ENCODE measurements at places on chromosomes 6 and 20. TPM values are rescaled to one million over a fixed set of nuclear protein-coding genes. Genes with fewer than 3 reads are reported as not detected.
A peak's percentile ranks its signal among the peaks of the same experiment; 100 is the strongest.

Gene DSTN
- total RNA-seq, result 91.9 TPM

Gene DUSP15
- 13.7 TPM for total RNA-seq

Gene SEL1L2
- total RNA-seq, result not detected

DNA sequence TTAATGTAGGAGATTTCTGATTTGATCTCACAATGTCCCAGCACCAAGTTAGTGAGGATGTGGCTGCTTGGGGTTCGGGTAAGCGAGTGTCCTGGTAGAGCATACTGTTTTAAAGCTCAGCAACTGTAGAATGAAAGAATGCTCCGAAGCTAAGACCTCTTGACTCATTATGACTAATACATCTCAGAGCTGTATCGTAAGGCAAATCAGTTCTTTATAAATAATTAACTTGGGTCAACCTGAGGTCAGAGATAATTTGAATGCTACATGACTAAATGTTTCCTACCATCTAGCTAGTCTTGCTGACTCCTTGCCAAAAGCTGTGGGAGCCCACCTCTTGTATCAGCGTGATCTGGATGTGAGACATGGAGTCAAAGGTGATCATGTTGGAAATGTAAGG lies 128.8 kb upstream of the PDE7B start:
- H3K27ac ChIP-seq, result no peak overlapping the region
- no peak overlapping the region for H3K4me3 ChIP-seq
- no peaks in the 10 kb centered on the region for H3K4me1 ChIP-seq
- H3K27me3 ChIP-seq, result no peaks in the 10 kb centered on the region

DNA sequence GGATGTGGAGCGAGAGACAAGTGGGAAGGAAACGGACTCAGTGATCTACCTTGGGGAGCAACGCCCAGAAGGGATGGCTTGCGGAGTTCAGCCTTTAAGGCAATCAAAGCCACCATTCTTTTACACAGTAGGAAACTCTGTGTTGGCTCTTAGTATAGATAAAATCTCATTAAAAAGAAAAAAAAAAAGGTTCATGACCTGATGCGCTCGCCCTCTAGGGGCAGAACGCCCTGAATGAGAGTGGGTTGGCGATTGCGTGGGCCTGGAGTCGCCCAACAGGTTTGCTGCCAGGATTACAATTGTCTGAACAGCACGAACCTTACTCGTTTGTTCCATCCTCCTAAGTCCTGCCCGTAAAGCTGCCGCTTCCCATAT lies 1.2 kb downstream of the TPD52L1 start:
- DNase-seq, result peak; percentile 23
- H3K27ac ChIP-seq, result no peak overlapping the region
- H3K4me3 ChIP-seq, result peak overlapping the region; percentile 93
- no peaks in the 10 kb centered on the region for H3K36me3 ChIP-seq

DNA sequence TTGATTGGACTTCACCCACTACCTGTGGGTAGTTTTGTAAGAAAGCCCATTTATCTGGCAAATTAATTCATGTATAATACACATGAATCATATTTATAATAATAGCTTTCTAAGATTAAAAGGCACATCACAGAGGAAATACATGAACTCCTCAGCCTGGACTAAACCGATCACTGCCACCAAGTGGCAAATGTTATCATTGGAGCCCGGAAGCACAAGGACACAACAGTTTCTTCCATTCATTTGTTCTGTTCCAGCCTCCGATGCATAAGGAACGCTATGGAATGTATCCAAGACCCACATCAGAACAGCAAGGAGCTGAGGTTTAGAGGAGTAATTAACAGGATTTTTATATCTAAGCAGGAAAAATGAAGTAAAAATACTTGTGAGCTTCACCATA lies 13.9 kb upstream of the IPCEF1 start:
- H3K4me3 ChIP-seq, result no peak overlapping the region
- H3K27me3 ChIP-seq, result no peaks in the 10 kb centered on the region
- H3K27ac ChIP-seq, result no peak overlapping the region
- no peak for DNase-seq

GRCh38 chr20:23200914-23201313 lies 114.8 kb upstream of the CD93 start:
- no peaks in the 10 kb centered on the region for H3K36me3 ChIP-seq
- no peak overlapping the region for H3K27ac ChIP-seq
- no peak overlapping the region for H3K4me3 ChIP-seq

DNA sequence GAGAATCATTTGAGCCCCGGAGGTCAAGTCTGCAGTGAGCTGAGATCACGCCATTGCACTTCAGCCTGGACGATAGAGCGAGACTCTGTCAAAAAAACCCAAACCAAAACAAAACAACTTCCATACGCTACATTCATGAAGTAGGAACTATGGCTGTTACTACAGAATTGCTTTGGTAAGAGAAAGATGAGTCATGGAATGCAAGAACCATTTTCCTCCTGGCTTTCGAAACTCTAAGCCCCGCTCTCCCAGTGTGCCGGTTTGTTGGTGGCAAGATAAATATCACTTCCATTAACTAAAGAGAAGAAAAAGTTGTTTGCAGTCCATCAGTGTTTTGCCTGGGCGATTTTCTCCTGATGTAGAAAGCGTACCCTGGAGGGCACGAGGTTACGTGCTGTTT lies 61.3 kb downstream of the ZDHHC14 start:
- no peaks in the 10 kb centered on the region for H3K36me3 ChIP-seq
- no peak overlapping the region for H3K27ac ChIP-seq
- peaks cover 56% of the 10 kb centered on the region for H3K27me3 ChIP-seq
- H3K4me1 ChIP-seq, result no peaks in the 10 kb centered on the region

- H3K36me3 ChIP-seq, result peaks cover 3% of the 10 kb centered on the region
- H3K27me3 ChIP-seq, result peaks cover under 1% of the 10 kb centered on the region
- H3K4me1 ChIP-seq, result no peaks in the 10 kb centered on the region
These were observed 58.7 kb upstream of the RIN2 start for GRCh38 chr20:19699180-19699971.

GRCh38 chr20:4406627-4407026 lies 315.1 kb upstream of the PRND start:
- DNase-seq, result no peak
- H3K27me3 ChIP-seq, result peaks cover 20% of the 10 kb centered on the region
- no peak overlapping the region for H3K27ac ChIP-seq
- H3K4me3 ChIP-seq, result no peak overlapping the region
- H3K36me3 ChIP-seq, result no peaks in the 10 kb centered on the region
- H3K4me1 ChIP-seq, result no peaks in the 10 kb centered on the region

GRCh38 chr20:46359233-46359751 lies 47.1 kb downstream of the ELMO2 start:
- no peaks in the 10 kb centered on the region for H3K36me3 ChIP-seq
- no peaks in the 10 kb centered on the region for H3K27me3 ChIP-seq
- peak overlapping the region; percentile 68 for H3K27ac ChIP-seq
- H3K4me3 ChIP-seq, result peak overlapping the region; percentile 34
- DNase-seq, result no peak

DNA sequence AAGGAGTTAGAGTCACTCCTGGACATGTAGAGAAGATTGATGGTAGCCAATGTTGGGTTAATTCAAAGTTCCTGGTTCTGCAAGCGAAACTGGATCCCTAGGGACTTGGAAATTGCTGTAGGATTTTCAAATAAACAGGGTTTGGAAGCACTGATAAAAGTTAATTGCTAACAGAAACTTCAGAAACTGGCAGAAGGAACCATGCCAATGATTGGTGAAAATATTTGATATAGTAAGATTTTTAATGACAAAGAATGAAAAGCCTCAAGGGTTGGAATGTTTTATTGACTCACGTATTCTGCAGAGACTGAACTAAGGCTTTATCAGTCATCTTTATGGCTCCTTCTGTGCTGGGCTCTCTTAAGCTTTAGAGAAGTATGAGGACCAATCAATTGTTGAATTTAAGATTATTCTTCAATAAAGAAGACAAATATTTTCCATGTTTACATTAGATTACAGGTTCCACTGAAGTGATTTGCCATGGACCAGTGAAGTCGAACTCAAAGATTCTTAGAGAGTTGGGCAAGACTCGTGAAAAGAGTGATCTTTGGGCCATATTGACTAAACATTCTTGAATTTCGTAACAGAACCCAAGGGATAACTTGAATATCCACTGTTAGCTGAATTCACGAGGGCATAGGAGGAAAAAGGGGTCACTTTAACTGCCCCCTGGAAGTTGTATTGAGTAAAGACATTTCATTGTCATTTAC lies 371.4 kb downstream of the HDGFL1 start:
- peaks cover 4% of the 10 kb centered on the region for H3K36me3 ChIP-seq
- no peaks in the 10 kb centered on the region for H3K4me1 ChIP-seq
- no peak overlapping the region for H3K4me3 ChIP-seq
- no peak overlapping the region for H3K27ac ChIP-seq
- no peak for DNase-seq

GRCh38 chr20:22940350-22940749 lies 94.8 kb upstream of the SSTR4 start:
- H3K4me3 ChIP-seq, result no peak overlapping the region
- peaks cover 18% of the 10 kb centered on the region for H3K4me1 ChIP-seq
- DNase-seq, result no peak
- H3K27ac ChIP-seq, result no peak overlapping the region
- peaks cover 8% of the 10 kb centered on the region for H3K27me3 ChIP-seq
- no peaks in the 10 kb centered on the region for H3K36me3 ChIP-seq

- H3K27me3 ChIP-seq, result no peaks in the 10 kb centered on the region
- H3K36me3 ChIP-seq, result peaks cover 3% of the 10 kb centered on the region
- no peak for DNase-seq
- H3K27ac ChIP-seq, result no peak overlapping the region
- no peak overlapping the region for H3K4me3 ChIP-seq
These were observed 33.8 kb upstream of the ECI2 start for GRCh38 chr6:4169028-4169789.

DNA sequence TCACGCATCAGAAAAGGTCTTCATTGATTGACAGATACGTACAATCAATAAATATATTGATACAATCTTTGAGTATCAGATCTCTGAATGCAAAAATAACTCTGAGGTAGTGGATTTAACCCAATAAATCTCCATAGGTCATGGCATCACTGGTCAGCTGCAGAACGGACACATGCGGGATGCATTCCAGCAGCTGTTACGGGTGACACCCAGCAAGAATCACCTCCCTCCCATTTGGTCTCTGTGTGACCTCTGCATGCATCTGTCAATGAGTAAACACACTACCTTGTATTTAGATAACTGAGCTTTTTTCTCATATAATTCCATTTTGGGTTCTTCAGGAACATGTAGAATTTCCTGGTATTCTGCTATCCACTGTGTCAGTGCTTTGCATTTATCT lies 285.4 kb downstream of the SYNE1 start:
- no peak for DNase-seq
- H3K4me1 ChIP-seq, result no peaks in the 10 kb centered on the region
- H3K36me3 ChIP-seq, result peaks cover 4% of the 10 kb centered on the region
- no peaks in the 10 kb centered on the region for H3K27me3 ChIP-seq
